Mucosa of gallbladder (tissue), 1 donor: ENCODE measurements at places on chromosomes 7 and 10. TPM values are rescaled to one million over a fixed set of nuclear protein-coding genes. Genes with fewer than 3 reads are reported as not detected.

- no peak for DNase-seq
Measured at GRCh38 chr7:45296748-45297147, 139.2 kb downstream of the RAMP3 start.

DNA sequence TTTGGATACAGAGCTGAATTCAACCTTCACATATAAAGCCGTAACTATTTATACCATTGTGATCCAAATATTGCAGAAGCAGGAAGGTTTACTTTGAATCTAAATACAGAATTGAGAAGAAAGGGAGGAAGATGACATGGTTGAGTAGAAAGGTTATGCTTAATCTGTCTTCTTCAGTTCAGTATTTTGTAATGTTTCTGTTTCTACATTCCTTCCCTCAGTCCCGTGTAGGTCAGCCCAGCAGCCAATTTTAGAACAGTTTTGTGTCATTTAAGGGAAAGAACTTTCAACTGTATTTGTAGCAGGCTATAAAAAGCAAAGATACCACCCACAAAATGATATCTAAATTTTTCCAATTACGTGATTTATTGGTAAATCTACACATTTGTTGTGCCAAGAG is 97.4 kb downstream of the CPED1 start:
- DNase-seq: no peak

GRCh38 chr7:21261627-21262594 is 166.0 kb upstream of the SP4 start:
- DNase-seq: no peak

DNA sequence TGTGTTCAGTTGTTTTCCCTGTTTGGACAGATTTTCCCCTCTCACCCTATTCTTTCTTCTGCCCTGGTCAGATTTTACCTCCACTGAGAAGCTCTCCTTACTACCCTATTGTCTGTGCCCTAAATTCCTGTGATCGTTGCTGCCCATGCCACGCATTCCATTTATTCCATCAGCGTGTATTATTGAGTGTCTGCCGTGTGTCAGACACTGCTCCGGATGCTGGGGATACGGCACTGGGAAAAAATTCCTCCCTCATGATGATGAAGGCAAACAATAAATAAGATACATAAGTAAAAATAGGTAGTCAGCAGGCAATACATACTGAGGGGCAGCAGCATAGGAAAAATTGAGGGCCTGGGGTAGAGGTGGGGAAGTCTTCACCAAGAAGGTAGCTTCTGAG is 86.8 kb downstream of the FANK1 start:
- DNase-seq: no peak

DNA sequence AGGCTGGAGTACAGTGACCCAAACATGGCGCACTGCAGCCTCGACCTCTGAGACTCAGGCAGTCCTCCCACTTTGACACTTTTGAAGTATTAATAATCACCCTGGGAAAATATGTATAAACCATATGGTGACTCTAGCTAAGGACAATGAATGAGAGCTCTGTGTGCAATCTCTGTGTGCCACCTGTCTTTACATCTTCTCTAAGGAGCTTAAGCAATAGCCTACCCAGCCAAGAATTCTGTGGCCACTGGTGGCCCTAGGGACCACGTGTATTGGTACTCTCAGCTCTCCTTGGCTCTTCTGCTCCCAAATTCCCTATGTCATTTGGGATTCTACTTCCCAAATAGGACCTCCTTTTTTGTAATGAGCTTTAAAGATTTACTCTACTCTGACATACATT is 23.7 kb downstream of the FGF8 start:
- DNase-seq: no peak

GRCh38 chr7:107020400-107020799 is 24.1 kb upstream of the PRKAR2B start:
- no peak for DNase-seq

AKR1C8 gene
- not detected for total RNA-seq

ABCB1 gene
- total RNA-seq: 181 TPM

WEE2 gene
- not detected for total RNA-seq
